ENCODE measurements at places on chromosomes 7 and 10.

DNA sequence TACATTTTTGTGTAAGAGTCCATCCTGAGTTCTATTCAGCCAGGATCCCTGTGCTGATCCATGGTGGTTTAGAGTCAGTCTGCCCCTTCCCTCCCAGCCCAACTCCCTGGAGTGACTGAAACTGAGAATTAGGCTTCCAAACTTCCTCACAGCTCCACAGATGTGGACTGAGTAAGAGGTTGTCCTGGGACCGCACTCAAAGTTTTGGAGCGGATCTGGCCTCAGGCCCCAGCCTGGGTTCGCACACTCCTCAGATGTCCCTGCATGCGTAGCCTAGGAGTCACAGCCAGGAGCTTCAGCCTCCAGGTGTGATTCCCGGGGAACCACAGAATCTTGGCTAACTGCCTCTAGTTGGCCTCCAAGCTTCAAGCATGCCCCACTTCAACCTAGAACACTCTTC lies 218.1 kb downstream of the C7orf25 start:
- DNase-seq: no peak

DNA sequence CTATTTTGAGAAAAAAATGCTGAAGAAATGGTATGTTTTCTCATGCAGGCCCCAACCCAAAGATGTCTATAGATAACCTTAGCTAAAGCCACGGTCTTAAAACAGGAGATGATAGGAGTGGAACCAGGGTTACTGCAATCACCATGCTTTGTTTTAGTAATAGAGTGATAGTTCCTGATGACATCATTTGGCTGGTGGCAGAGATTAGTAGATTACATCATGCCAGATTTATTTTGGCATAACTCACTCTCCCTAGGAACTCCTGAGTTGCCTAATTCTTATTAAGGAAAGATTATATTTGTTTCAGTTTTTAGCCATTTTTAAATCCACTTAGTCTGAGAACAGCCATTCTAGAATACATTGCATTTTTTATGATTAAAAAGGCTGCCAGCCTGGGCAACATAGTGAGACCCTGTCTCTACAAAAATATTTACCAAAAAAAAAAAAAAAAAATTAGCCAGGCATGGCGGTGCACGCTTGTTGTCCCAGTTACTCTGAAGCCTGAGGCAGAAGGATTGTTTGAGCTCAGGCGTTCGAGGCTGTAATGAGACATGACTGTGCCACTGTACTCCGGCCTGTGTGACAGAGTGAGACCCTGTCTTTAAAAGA lies 17.8 kb downstream of the ENO4 start:
- no peak for DNase-seq

DNA sequence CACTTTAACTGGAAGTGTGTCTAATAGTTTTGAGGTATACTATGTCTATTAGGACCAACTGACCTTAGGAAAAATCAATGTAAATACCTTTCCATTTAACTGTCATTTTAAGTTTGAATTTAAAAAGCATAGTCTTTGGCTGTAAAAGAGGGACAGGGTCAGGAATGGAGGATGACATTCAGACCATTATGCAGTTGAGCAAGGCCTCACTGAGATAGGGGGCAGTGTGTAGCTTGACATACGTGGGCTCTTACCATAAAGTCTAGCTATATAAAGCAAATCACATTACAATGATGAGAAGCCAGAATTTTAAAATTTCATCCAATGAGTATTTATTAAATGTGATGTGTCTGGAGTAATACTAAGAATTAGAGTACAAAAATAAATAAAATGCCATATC lies 17.9 kb downstream of the PALS2 start:
- DNase-seq: no peak

GRCh38 chr7:147894271-147894670 lies 696.3 kb upstream of the C7orf33 start:
- no peak for DNase-seq

DNA sequence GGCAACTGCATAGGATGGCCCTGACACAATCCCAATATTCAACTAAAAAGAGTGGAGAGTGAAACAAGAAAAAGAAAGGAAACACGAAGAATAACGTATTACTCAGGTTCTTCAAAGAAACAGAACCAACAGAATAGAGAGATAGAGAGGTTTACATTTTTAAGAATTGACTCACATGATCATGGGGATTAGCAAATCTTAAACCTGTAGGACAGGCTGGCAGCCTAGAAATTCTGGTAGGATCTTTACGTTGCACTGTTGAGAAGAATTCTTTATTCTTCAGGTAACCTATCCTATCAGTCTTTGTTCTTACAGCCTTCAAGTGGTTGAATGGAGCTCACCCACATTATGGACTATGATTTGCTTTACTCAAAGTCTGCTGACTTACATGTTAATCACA lies 103.9 kb downstream of the AASS start:
- DNase-seq: no peak

- no peak for DNase-seq
Observed at GRCh38 chr7:142797391-142798377, 26.9 kb downstream of the PRSS2 start.

- no peak for DNase-seq
Observed at GRCh38 chr7:102230593-102230992, 56.1 kb upstream of the SH2B2 start.

DNA sequence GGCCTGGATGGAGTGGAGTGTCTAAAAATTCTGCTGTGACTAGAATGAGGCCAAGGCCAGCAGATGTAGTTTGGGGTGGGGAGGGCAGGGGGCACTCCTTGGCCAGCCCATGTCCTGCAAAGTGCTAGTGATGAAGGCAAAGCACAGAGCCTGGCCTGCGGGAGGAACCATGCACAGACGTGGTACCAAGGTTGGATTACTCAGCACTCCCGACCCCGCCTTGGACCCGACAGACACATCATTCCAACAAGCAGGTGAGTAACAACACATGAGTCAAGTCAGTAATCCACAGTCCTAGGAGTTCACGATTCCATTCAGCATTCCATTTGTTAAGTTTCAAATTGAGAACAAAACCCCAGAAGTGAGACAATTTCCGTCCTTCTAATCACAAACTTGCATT lies 317.3 kb downstream of the TCERG1L start:
- DNase-seq: no peak

GRCh38 chr10:49667991-49668390 lies 11.5 kb upstream of the C10orf53 start:
- DNase-seq: no peak
